Adrenal gland (tissue), 19 donors: ENCODE measurements at places on chromosomes 2 and 18. TPM values are rescaled to one million over a fixed set of nuclear protein-coding genes. Genes with fewer than 3 reads are reported as not detected.
A peak's percentile ranks its signal among the peaks of the same experiment; 100 is the strongest.

Gene R3HDM1
- total RNA-seq, result 26.3 TPM

Gene HNMT
- total RNA-seq, result 20.6 TPM

Gene RAB6C
- total RNA-seq, result not detected

Gene AMER3
- 0.08 TPM for total RNA-seq

Gene CD207
- not detected for total RNA-seq

Gene WDFY1
- 43.2 TPM for total RNA-seq

Gene PPP1R1C
- total RNA-seq, result not detected

Gene LONRF2
- 43.2 TPM for total RNA-seq

Gene EVX2
- not detected for total RNA-seq

Gene KRTCAP3
- total RNA-seq, result 7.1 TPM

Gene C1QL2
- total RNA-seq, result not detected

Gene OSR1
- 2.3 TPM for total RNA-seq

Gene ALK
- 0.53 TPM for total RNA-seq

DNA sequence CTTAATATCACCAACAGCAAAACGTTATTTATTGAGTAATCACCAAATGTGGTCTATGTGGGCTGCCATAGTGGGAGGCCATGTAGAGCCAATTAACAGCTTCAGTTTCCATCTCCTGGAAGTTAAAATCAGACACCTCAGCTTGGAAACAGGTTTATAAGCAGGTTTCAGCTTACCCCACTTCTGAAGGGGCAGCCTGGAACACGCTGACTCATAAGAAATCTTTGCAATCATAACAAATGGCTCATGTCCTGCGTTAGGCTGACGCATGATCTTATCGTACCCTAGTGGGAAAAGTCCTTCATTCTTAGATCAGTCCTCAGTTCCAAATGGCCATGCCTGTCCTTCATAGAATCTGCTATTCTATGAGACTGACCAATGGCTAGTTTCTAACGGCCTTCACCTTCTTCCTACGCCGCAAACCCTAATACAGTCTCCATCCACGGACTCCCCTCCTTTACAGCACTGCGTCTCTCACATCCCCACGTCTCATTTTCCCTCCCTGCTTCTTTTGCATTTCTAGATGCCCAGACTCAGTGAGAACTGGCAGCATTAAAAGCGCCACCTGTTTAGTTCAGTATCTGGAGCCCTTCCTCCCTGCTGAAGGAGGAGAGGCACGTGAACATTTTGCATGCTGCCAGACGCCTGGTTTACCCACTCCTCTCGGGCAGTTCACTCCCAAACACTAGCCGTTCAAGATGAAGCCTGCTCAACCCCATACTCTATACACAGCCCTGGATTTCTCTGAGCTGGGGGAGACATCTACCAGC, 24.2 kb upstream of the BZW1 start:
- DNase-seq, result peak; percentile 71
- H3K4me1 ChIP-seq, result peaks cover 6% of the 10 kb centered on the region
- no peak overlapping the region for H3K4me3 ChIP-seq

DNA sequence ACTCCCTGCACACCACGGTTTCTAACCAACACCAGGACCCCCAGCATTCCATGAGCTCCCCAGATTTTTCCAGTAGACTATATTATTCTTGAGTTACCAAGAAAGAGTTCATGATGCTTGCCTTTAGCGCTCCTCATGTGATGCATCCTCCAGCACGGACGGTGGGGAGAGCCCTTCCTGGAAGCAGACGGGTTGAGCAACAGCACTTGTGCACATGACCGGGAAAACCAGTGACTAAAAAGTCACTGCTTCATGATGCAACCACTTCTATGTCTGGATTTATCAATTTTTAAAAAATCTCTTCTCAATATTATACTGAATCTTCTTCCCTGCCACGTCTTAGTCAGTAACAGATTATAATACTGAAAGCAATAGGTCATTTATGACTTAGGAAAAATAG, 20.4 kb upstream of the DOK6 start:
- no peaks in the 10 kb centered on the region for H3K27me3 ChIP-seq
- no peak overlapping the region for H3K27ac ChIP-seq

GRCh38 chr2:58429014-58429875, 188.1 kb upstream of the FANCL start:
- no peak overlapping the region for H3K27ac ChIP-seq
- no peak for DNase-seq
- H3K4me1 ChIP-seq, result peaks cover 8% of the 10 kb centered on the region
- peak overlapping the region; percentile 28 for H3K4me3 ChIP-seq

GRCh38 chr18:45890606-45891005, 65.1 kb downstream of the SIGLEC15 start:
- H3K27ac ChIP-seq, result no peak overlapping the region
- H3K36me3 ChIP-seq, result peaks cover 14% of the 10 kb centered on the region
- peaks cover 4% of the 10 kb centered on the region for H3K4me1 ChIP-seq
- no peak overlapping the region for H3K4me3 ChIP-seq
- H3K27me3 ChIP-seq, result no peaks in the 10 kb centered on the region

- no peaks in the 10 kb centered on the region for H3K36me3 ChIP-seq
- no peak overlapping the region for H3K4me3 ChIP-seq
- no peaks in the 10 kb centered on the region for H3K4me1 ChIP-seq
- DNase-seq, result no peak
- H3K27ac ChIP-seq, result no peak overlapping the region
These were observed 150.4 kb downstream of the LRRC30 start for GRCh38 chr18:7381307-7381706.

- H3K36me3 ChIP-seq, result no peaks in the 10 kb centered on the region
- no peak for DNase-seq
- H3K4me3 ChIP-seq, result no peak overlapping the region
- H3K27me3 ChIP-seq, result no peaks in the 10 kb centered on the region
- no peaks in the 10 kb centered on the region for H3K4me1 ChIP-seq
These were observed 457.8 kb downstream of the EIPR1 start for GRCh38 chr2:2919574-2920365.

DNA sequence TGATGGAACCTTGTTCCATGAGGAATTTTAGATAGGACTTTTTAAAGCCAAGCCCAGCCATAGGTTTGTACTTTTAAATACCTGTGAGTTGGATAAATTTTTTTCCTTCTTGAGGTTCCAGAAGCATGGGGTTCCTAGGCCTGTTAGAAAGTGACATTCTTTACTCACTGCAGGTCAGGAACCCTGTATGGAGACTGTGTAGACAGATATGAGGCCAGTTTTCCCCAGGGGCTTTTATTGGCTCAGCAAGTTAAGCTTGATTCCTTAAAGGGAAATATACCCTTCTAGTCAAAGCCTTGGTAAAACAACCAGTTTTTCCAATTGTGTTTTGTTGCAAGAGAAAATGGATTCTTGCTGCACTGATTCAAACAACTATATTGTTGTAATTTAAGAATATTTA, 38.4 kb upstream of the GMCL1 start:
- DNase-seq, result no peak
- no peaks in the 10 kb centered on the region for H3K36me3 ChIP-seq
- H3K27me3 ChIP-seq, result no peaks in the 10 kb centered on the region
- H3K27ac ChIP-seq, result no peak overlapping the region

DNA sequence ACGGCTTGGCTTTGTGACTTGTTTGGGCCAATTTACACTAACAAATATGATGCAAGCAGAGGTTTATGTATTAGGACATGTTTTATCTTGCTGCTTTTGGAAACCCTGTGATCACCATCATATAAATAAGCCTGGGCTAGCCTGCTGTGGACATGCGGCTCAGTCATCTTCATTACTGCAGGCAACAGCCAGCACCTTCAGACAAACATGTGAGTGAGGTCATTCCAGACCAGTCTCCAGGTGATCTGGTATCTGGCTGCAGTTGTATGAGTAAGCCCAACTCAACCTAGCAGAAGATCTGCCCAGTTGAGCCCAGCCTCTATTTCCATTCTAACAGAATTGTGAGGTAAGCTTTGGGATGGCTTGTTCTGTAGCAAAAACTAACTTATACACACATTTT, 254.6 kb upstream of the ATP5MC3 start:
- H3K27ac ChIP-seq, result no peak overlapping the region
- H3K36me3 ChIP-seq, result no peaks in the 10 kb centered on the region
- H3K27me3 ChIP-seq, result no peaks in the 10 kb centered on the region
- no peak overlapping the region for H3K4me3 ChIP-seq
- DNase-seq, result no peak

DNA sequence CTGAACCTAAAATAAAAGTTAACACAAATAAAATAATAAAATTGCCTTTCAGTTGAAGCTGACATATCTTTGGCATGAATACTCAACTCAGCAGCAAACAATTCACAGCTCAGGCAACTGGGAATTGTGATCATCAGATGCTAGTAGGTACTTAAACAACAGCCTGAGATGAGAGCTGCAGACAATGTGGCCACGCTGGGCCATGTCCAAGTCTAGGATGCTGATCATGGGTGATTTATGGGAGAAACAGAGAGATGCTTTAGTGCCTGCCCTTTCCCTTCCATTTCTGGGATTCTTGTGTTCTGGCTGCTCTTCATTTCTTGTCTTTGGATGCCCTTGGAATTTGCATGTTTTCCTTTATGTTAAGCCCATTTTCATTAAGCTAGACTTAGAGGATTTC, 212.4 kb upstream of the CWC22 start:
- H3K4me3 ChIP-seq, result no peak overlapping the region
- DNase-seq, result no peak
- no peaks in the 10 kb centered on the region for H3K4me1 ChIP-seq

DNA sequence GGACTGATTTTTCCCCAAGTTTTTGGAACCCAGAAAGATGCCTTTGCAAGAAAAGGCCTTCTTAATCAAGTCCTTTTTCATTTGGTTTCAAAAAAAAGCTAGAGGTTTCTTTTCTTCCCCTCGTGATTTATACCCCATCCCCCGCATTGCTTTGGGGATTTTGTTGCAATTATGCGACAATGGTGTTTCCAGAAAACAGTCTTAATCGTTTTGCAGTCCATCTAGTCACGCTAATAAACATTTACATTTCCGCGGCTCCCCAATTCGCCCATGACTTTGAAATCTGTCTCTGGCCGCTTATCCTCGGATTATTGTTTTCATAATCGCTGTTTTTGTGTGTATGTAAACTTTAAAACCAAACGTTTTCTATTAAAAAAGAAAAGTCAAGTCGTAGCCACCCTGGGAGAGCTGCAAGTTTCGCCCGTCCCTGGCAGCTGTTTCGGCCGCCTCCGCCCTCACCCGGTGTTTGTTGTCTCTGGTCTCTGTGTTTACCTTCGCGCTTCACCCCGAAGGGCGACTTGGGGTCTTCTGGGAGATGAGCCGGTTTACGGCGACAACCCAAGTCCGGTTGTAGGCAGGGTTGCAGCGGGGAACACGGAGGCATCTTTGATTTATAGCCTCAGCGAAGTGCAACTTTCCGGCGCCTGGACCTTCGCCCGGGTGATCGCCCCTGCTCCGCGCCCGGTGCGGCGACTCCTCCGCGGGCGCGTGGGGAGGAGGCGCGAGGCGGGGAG, 667 bp downstream of the SP9 start:
- no peaks in the 10 kb centered on the region for H3K36me3 ChIP-seq
- H3K27me3 ChIP-seq, result peaks cover 100% of the 10 kb centered on the region
- H3K4me1 ChIP-seq, result peaks cover 37% of the 10 kb centered on the region
- H3K27ac ChIP-seq, result no peak overlapping the region

DNA sequence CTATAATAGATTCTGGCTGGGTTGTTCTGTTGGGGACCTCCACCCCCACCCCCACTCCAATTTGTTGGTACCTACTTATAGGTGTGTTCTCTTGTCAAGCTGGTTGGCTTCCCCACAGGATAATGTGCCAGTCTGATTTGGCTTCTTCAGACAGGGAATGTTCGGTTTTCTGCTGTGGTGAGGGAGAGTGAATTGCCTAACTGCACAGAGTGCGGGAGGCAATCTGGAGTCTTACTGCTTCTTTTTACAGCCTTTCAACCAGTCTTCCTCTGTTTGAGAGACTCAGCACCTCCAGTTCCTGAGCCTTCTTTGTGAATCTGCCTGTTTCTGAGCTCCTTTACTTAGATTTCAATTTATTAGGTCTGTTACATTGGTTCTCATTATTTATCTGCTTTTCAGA, 27.4 kb upstream of the SNORC start:
- H3K36me3 ChIP-seq, result peaks cover 56% of the 10 kb centered on the region
- H3K4me1 ChIP-seq, result peaks cover 7% of the 10 kb centered on the region
- H3K27ac ChIP-seq, result no peak overlapping the region
- no peak overlapping the region for H3K4me3 ChIP-seq
- no peak for DNase-seq

GRCh38 chr2:167749016-167749415, 498.4 kb downstream of the STK39 start:
- H3K4me3 ChIP-seq, result no peak overlapping the region
- H3K36me3 ChIP-seq, result no peaks in the 10 kb centered on the region
- H3K4me1 ChIP-seq, result no peaks in the 10 kb centered on the region
- no peak overlapping the region for H3K27ac ChIP-seq

DNA sequence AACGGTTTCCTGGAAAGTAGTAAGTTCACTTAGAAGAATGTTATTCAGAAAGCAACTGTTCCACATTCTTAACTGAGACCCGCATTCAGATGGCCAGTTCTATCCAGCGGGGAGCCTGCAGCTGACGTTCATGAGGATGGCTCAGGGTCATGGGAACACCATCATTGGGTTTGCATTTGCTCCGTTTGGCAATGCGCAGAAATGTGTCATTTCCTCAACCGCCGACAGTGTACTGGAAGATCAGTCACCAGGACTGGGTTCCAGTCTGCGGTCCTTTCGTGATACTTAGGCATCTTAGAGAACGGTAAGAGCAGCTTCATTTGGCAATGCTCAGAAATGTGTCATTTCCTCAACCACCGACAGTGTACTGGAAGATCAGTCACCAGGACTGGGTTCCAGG, 104.0 kb downstream of the DNER start:
- no peaks in the 10 kb centered on the region for H3K4me1 ChIP-seq
- no peak for DNase-seq
- H3K4me3 ChIP-seq, result no peak overlapping the region
- H3K36me3 ChIP-seq, result no peaks in the 10 kb centered on the region

- no peaks in the 10 kb centered on the region for H3K27me3 ChIP-seq
- H3K36me3 ChIP-seq, result no peaks in the 10 kb centered on the region
- no peak overlapping the region for H3K27ac ChIP-seq
- H3K4me3 ChIP-seq, result no peak overlapping the region
These were observed 290.8 kb downstream of the CCDC85A start for GRCh38 chr2:56474412-56475158.

GRCh38 chr18:9106800-9107584, 4.5 kb downstream of the NDUFV2 start:
- peaks cover 85% of the 10 kb centered on the region for H3K4me1 ChIP-seq
- H3K4me3 ChIP-seq, result no peak overlapping the region
- no peaks in the 10 kb centered on the region for H3K36me3 ChIP-seq
- no peak for DNase-seq

DNA sequence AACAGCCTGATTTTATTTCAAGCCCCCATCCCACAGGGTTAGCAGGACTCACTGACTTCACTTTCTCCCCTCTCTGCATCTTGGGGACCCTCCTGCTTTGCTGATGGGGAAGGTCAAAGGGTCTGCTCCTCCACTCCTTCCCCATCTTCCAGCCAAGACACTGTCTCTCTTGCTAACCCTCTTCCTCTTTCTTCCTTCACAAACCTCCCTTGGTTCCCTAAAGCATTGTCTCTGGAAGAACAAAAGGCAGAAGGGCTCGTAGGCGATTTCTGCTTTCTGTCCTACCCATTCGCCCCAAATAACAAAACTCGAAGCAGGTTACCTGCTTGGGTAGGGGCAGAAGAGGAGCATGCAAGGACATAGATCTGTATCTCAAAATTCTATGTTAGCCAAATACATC, 5.5 kb upstream of the SLC4A3 start:
- no peak overlapping the region for H3K27ac ChIP-seq
- H3K4me1 ChIP-seq, result peaks cover 4% of the 10 kb centered on the region
- DNase-seq, result no peak
- no peak overlapping the region for H3K4me3 ChIP-seq

GRCh38 chr2:149577269-149577668, 10.3 kb downstream of the MMADHC start:
- peaks cover 36% of the 10 kb centered on the region for H3K4me1 ChIP-seq
- DNase-seq, result no peak
- H3K36me3 ChIP-seq, result no peaks in the 10 kb centered on the region
- no peaks in the 10 kb centered on the region for H3K27me3 ChIP-seq
